ENCODE measurements at places on chromosomes 7 and 10. TPM values are rescaled to one million over a fixed set of nuclear protein-coding genes. Genes with fewer than 3 reads are reported as not detected.
A peak's percentile ranks its signal among the peaks of the same experiment; 100 is the strongest.

DNA sequence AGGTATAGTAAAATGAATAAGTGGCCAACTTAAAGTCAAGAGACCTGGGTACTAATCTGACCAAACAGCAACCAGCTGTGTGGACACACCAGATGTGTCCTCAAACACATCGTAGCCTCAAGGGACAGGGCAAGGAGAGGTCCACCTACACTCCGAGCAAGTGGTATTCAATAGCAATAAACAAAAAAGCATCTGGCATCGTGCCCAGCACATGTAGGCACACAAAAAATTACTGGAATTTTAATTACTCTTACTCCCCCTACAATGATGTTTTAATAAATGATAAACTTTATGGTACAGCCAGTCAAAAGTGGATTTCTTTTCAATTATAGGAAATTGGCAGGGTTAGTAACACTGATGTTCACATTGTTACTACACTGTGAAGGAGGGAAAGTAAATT, 3.5 kb upstream of the RGS10 start:
- no peak for DNase-seq

CLRN3 gene
- 0.12 TPM for polyA plus RNA-seq

KAZALD1 gene
- polyA plus RNA-seq, result 4.1 TPM

DNA sequence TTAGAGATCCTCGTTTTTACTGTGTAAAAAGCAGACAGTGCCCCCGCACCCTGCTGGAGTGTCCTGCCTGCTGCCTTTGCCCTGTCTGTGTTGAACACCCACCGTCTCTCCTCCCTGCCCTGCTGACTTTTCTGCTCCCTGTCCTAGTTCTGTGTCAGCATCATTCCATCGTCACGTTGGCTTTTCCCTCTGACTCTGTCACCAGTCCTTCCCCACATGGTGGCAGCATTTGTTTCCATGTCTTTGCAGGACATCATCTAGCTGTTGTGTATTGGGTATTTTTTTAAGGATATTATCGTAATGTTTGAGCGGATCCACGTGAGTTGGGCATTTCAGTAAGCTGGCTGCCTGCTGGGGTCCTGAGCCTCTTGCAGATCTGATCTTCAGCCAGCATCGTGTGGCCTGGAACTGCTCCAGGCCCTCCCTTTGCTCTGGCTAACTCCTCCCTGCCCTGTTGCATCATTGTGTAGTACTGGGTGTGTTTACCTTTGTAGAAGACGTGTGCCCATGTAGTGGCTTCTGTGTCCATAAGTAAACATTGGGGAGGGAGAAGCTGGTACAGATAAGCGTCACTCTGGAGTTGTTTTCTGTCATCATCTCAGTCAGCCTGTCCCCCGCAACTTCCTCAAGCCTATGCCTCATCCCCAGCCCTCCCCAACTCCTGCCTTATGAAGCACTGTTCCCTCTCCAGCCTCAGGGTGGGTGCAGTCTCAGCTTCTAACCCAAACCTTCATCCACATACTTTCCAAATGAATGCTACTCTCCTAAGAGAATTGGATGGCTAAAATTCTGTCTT, 44.3 kb downstream of the TRRAP start:
- DNase-seq, result no peak

DNA sequence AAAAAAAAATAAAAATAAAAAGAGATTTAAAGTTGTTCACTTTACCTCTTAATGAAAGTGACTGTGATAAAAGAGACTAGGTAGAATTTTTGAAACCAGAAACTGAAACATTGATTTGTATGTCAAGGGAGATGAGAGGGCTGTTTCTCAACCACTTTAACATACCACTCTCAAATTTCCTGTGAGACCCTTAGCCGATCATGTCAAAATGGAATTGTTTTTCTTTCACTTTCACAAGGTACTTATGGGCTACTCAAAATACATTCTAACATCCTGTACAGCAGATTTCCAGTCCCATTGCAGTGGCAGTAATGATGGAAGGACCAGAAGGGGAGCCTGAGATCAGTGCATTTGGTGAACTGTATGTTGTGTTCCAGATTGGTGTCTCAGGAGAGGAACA, 261.2 kb downstream of the PPP1R3A start:
- DNase-seq, result no peak

GRCh38 chr10:8181496-8182157, 127.1 kb downstream of the GATA3 start:
- DNase-seq, result no peak

DNA sequence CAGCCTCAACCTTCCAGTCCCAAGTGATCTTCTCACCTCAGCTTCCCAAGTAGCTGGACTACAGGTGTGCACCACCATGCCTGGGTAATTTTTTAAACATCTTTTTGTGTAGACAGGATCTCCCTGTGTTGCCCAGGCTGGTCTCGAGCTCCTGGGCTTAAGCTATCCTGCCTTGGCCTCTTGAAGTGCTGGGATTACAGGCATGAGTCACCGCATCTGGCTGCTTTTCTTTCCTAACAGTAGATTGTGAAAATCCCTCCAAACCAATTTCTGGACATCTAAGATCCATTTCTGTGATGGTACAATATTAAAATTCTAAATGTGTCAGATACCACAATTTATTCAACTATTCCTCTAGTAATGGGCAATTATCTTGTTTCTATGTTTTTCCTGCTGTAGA, 38.7 kb downstream of the RAB18 start:
- no peak for DNase-seq

- DNase-seq, result no peak
Measured at GRCh38 chr7:115478426-115478825, 552.1 kb downstream of the TFEC start.

GRCh38 chr10:74859546-74859945, 33.1 kb downstream of the KAT6B start:
- no peak for DNase-seq

DNA sequence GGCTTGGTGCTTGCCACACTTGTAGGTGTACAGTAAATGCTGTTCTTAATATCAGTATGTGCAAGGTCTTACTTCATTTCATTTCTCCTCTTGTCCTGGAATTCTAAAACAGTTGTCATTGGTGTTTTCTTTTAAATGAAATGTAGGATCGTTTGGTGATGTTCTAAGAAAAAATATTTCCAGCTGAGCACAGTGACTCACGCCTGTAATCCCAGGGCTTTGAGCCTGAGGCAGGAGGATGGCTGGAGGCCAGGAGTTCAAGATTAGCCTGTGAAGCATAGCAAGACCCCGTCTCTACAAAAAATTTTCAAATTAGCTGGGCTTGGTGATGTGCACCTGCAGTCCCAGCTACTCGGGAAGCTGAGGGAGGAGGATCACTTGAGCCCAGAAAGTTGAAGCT, 32.6 kb upstream of the ELN start:
- DNase-seq, result no peak

GRCh38 chr10:10792681-10793080, 225.0 kb upstream of the CELF2 start:
- DNase-seq, result peak; percentile 92

GRCh38 chr7:129612112-129613015, 844 bp downstream of the NRF1 start:
- DNase-seq, result peak; percentile 53

GRCh38 chr10:114386452-114386851, 17.9 kb downstream of the AFAP1L2 start:
- no peak for DNase-seq

DNA sequence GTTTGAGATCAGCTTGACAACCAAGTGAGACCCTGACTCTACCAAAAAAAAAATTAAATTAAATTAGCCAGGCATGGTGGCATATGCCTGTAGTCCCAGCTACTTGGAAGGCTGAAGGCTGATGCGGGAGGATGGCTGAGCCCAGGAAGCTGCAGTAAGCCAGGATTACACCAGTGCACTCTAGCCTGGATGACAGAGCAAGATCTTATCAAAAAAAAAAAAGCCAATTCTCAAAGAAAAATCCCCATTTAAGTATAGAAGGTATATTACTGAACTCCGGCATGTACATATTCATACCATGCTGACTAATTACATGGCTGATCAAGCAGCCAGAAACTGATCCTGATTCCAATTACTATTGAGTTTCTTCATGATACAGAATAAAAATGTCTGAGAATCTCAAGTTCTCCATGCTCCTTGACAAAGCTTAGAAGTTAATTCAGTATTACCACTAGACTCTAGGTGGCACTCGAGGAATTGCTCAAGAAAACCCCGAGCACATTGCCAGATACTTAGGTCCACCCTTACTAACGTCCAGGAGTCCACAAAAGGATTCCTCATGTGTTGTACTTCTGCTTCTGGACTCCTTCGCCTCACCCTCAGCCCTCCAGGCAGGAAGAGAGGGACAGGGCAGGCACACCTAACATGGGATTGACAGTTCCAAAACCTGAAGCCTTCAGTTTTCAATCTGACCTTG, 148.9 kb downstream of the PARD3 start:
- DNase-seq, result peak; percentile 95

PWWP2B gene
- polyA plus RNA-seq, result 22.1 TPM

- DNase-seq, result no peak
Measured at GRCh38 chr10:122852261-122852660, 6.6 kb upstream of the CUZD1 start.

DNA sequence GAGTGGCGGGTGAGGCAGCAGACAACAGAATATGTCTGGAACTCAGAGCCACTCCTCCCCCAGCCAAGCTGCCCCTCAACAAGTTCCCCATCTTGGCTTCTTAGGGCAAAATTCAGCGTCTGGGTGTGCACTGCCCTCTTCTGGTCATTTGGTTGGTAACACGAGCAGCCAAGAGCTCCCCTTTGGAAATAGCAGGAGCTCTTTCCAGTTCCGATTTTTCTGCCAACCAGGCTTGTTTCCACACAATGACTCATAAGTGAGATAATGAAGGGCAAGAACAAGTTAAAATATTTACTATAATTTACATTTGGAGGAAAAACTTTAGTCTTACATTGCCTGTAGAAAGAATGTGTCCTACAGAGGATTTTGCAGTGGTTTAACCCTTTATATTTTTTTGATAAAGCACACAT, 70.5 kb downstream of the ADCYAP1R1 start:
- DNase-seq, result peak; percentile 91

GRCh38 chr7:73451780-73452398, 18.3 kb downstream of the FZD9 start:
- DNase-seq, result peak; percentile 76

DNA sequence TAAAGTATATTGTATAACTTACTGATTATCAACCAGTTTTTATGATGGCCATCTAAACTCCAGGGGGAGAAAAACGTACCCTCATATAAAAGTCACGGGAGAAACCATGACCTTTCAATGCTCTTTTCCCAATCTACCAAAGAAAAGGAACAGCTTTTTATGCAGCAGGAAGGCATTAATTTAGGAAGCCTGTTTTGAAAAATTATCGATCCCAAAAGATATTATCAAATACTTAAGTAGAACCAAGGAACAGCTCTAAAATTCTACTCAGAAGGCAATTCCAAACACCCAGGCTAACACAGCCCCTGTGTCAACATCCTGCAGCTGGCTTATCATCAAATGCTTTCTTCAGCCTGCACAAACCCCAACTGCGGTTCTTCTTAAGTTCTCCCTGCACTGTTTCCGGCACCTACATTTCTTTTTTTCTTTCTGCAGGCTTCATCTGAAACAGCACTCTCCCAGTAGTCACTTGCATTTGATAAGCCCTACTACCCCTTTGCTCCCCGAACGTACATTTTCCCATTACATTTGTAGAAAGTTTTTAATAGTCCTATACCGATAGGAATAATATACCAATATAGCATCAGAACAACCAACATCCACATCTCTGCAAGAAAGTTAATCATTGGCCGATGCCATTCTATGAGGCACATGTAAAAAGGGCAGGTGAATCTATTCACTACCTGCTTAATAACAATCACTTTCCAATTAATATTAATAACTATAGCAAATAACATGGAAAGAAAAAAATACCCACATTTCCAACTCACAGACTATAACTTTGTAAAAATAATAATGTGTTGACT, 47.9 kb downstream of the PIP4K2A start:
- peak; percentile 90 for DNase-seq

MBL2 gene
- polyA plus RNA-seq, result not detected

DNA sequence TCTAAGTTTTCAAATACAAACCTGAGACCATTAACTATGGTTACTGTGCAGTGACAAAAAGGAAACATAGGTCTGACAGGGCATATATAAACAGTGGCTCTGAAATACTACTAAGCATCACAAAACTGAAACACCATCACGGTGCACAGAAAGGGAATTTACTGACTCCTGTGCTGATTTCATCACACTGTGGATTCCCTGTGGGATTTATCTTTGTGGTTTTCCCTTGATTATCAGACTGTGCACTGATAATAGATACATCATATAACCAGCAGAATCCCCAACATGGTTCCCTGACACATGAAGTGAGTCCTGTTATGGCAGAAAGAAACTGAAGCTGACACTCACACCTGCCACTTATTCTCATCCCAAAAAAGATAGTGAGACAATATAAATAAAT, 676.3 kb upstream of the KCND2 start:
- DNase-seq, result no peak

GPRIN2 gene
- 17.7 TPM for polyA plus RNA-seq

DNA sequence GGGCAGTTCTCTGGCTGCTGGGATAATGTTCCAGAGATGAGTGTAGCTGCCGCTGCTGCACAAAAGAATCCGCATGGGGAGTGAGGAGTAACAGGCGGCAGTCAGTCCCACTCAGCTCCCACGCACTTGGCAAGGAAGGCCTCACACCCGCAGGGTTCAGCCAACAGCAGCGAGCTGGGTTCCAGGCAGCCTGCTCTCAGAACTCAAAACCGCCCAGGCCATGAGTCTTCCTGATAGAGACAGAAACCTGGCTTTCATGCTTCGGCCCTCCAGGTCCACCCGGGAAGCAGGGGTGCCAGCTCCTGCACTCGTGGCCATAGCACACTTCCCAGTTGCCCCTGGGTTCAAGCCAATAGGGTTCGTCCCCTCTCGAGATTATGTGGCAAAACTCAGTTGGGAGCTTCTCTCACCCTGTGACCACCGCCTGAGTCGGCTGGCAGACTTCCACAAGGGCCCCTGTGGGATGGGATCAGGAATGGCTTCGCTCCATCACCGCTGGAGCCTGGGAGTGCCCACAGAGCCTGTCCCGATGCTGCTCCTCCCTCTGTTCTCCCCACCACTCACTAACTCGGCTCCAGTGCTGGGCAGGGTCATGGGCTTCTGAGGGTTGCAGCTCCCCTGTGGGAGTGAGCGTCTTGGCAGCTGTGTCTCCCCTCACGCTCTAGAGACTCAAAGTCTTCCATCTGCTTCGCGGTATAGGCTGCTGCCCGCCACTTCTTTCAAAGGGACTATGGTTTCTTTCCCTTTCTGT, 20.6 kb downstream of the CLRN3 start:
- peak; percentile 56 for DNase-seq

GRCh38 chr7:85713171-85713570, 526.3 kb upstream of the SEMA3D start:
- no peak for DNase-seq

- no peak for DNase-seq
Measured at GRCh38 chr7:16916105-16916639, 34.4 kb upstream of the AGR3 start.

ADIRF gene
- 469 TPM for polyA plus RNA-seq

DLX5 gene
- not detected for polyA plus RNA-seq

- DNase-seq, result no peak
Measured at GRCh38 chr10:86103391-86104101, 263.0 kb downstream of the GRID1 start.

DNA sequence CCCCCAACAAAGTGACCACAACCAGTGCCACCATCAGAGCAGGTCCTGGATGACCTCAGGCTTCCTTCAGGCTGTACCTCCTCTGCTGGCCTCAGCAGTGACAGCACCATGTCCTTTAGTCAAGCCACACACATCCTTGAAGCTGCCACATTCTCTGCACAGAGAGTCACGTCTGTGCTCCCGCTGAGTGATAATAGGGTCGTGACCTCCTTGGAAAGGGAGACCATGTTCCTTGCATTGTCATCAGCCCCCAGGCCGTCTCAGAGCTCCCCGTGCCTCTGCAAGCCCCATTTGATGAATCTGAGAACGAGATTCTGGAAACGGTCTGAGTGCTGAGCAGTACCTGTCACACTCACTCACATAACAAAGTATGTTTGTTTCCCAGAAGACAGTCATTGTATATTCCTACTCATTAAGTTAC, 106.5 kb upstream of the PRR15 start:
- no peak for DNase-seq

SKIDA1 gene
- polyA plus RNA-seq, result 0.10 TPM

All from lung (tissue), 17 donors.